ENCODE measurements at places on chromosomes 4 and X.

DNA sequence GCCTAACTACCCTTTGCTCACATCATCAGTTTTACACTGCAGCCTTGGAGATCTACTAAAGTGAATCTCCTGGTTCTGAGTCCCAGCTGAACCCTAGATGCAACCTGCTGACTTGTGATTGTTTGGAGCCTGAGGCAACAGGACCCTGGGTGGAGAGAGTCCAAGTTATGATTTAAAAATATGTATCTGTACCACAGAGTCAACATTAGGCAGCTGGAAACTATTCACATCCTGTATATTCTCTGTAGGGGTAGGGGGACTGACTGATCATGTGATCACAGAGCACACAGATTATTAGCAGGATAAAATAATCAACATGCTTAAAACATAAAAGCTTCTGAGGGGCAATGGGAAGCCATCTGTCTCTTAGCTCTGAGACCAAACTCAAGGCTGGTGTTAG is 52.1 kb downstream of the CT47B1 start:
- no peak for DNase-seq

DNA sequence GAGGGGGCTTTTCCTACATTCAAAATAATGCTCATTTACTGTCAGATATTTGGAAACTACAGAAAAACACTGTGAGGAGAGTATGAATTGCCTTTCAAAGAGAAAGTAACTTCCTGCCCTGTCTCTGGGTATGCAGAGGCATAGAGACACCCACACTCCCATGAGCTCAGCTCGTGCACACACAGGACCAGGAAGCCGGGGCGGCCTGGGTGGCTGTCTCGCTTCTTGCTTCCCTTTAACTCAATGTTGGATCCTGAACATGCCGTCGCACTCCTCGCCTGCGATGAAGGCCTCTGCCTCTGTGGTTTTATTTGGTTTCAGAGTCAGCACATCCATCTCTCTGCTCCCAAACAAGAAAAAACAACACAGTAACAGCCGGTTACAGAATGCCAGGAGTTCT is 40.1 kb upstream of the GPR78 start:
- no peak for DNase-seq

GRCh38 chrX:154735695-154736393 is 15.0 kb downstream of the GAB3 start:
- no peak for DNase-seq

DNA sequence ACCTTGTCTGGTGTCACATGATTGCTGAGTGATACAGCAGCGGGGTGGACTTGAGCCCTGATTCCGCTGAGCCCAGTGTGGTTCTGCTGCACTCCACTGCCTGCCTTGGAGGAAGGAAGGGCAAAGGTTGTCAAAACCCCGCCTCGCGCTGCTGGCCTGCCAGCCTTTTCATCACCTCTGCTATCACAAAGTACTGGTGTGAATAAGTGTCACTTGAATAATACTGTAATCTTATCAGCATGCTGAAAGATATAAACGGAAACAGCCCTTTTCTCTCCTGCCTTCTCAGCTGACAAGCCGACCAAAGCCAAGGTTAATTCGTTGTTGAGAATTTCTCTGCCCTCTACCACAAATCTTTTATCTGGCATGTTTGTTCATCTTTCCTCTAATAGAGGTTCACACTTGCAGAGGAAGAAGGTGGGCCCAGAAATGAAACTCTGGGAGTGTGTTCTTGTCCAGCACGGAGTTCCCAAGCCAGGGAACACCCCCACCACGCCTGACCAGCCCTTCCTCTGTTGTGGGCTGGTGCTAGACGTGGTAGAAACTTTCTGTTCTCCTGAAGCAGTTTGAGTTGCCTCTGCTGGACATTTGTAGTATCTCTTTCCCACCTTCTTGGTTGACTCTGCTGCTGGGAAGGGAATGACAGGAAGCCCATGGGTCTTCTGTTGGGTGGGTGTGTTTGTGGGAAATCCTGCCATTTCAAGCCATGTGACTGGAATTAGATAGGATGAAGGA is 21.5 kb downstream of the FHDC1 start:
- DNase-seq, result no peak

DNA sequence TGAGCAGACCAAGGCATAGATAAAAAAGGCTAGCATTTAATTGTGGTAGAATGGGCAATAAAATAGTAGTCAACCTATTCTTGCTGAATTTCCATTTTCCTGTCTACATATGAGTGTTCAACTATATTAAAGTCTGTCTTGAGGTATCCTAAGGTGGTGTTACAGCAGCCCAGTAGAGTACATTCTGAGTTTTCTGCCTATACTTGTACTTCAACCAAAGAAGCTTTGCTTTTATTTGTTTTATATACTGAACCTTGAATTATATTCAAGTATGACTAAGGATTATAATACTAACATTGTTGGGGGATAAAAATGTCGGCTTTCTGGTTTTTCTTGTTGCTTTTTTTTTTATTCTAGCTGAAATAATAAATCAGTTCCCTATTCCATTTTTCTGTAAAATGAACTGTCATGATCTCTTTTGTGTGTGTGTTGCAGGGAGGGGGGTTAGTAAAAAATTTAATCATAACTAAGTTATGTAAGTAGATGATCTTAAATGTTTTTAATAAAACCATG is 106.7 kb downstream of the PDLIM5 start:
- no peak for DNase-seq

GRCh38 chrX:96688789-96689188 is 4.1 kb downstream of the DIAPH2 start:
- no peak for DNase-seq

- DNase-seq, result no peak
Measured at GRCh38 chr4:87530229-87530628, 1.1 kb upstream of the SPARCL1 start.

GRCh38 chr4:154634058-154634457 is 21.6 kb upstream of the FGG start:
- DNase-seq, result no peak

- no peak for DNase-seq
Measured at GRCh38 chrX:98931216-98931615, 1478.9 kb downstream of the PCDH19 start.

GRCh38 chr4:105951198-105951597 is 55.9 kb downstream of the NPNT start:
- no peak for DNase-seq

DNA sequence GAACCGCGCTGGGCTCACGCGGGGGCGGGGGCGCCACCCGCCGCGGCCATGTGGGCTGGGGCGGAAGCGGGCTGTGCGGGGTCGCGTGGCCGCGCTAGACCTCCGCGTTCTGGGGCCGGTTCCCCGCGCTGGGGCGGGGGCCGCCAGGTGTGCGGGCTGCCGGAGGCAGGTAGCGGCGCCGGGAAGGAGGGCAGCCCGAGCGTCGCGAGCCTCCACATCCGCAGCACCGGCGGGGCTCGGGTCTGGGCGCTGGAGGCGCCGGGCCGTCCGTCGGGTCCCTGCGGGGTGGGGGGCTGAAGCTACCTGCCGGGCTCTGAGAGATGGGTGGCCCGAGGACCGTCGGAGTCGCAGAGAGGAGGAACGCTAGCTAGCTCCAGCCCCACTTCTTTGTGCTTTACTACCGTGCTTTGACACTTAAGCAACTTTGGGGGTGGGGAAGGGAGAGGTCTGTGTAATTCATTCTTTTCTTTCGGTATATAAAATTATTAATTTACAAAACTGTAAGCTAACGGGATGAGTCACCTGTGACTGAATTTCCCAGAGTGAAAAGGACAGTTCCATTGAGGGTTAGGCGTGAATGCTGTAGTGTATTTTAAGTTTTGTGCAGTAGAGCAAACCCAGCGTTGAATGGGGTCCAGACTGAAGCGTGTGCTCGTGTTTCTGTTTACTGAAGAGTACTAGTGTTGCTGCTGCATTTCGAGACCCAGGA is 689 bp downstream of the METAP1 start:
- DNase-seq, result no peak

DNA sequence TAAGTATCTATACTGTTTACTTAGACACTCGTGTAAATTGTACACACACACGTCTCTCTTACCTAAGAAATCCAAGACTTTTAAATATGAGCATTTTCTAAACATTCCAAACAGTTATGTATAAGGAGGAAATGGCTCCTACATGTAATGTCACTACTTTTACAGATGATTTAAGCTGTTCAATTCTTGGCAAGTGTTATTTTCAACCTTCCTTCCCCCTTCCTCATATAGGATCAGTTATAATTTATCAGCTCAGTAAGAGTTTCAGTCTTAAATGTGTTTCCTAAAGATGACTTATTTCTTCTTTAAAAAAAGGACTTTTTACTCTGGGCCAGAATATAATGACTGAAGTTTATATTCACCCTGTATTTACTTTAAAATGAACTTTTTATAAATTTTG is 601.1 kb downstream of the ANKRD50 start:
- no peak for DNase-seq

- DNase-seq, result no peak
Measured at GRCh38 chrX:4674028-4674782, 960.8 kb upstream of the PRKX start.

- no peak for DNase-seq
Measured at GRCh38 chr4:37279894-37280592, 35.5 kb downstream of the NWD2 start.

- no peak for DNase-seq
Measured at GRCh38 chr4:83128240-83128929, 13.9 kb upstream of the PLAC8 start.

- no peak for DNase-seq
Measured at GRCh38 chr4:122346036-122346435, 32.8 kb upstream of the ADAD1 start.

- DNase-seq, result no peak
Measured at GRCh38 chr4:151087467-151087866, 12.0 kb upstream of the RPS3A start.

DNA sequence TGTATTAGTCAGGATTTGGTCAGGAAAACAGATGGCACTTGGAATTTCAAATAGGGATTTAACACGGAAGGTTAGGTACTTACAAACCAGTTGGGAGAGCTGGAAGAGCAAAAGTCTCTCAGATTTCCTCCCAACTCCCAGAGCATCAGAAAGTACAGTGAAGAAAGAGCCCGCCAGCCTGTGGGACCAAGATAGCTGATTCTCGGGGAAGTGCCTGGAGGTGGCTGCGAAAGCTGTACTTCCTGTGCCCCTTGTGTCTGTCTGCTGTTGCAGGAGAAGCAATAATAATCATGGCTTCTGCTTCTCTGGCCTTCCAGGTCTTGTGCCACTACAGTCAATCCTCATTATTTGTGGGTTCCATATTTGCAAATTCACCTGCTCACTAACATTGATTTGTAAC is 221.0 kb upstream of the BCOR start:
- DNase-seq, result no peak

DNA sequence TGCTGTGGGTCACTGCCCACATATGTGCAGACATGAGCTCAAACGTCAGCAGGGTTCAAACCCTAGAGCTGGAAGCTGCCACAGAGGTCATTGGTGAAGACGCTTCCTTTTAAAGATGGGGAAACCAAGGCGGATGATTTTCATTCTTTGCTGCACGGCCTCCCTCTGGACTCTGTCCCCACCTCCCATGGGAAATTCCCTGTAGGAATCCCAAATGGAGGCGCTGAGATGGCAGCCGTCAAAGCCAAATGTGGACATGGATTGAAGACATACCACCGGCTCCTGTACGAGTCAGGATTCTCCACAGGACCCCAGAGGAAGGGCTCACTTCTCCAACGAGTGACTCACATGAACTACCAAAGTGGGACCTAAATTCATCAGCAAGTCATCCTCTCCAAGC is 286.4 kb downstream of the CRLF2 start:
- no peak for DNase-seq

- no peak for DNase-seq
Measured at GRCh38 chr4:175823015-175823742, 11.1 kb upstream of the GPM6A start.

DNA sequence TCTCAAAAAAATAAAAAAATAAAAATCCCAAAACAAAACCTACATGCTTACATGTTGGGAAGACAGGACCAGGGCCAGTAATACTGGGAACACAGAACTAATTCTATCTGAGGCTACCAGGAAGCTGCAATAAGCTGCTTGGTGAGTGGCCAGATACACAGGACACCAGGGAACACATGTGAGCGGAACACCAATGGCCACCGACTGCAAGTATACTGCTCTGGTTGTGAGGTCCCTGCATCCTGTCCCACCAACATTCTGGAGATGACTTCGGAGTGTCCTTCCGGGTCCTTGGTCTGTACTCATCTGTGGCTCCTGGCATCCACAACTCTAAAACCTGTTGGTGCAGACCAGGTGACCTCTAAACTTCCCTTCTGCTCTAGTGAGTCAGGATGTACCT is 2.7 kb downstream of the TNIP2 start:
- no peak for DNase-seq

- peak; percentile 22 for DNase-seq
Measured at GRCh38 chrX:153554519-153555167, 37.2 kb downstream of the ATP2B3 start.

DNA sequence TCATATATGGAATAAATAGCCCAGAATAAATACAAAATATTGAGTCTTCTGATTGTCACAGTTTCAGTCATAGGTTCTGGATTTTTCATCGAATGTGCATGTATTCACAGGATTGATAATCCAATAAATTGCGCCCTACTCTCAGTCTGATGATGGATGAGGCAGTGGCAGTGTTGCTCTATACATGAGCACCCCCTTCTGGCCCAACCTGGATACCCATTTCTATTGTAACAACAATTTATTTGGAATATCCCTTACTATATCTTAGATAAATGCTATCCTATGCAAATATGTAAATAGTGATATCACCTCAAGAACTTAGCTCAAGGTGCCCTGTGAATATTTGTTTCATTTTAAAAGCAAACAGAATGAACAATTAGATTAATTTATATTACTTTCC is 733.7 kb upstream of the PABPC4L start:
- no peak for DNase-seq

DNA sequence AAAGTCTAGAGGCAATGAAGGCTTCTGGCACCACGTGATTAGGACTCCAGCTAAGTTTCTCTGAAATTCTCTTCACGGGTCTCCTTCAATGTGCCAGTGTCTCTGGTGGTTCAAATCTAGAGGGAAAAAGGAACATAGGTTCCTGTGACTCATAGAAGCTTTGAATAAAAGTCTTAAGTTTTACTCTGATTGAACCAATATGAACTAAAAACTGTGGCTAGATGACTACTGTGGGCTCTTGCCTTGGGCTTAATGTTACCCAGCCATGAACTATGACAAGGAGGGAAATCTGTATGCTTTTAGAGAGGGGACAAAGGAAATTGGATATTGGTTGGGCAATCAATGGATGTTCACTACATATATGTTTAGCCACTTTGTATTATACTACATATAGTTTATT is 49.9 kb upstream of the TEX13D start:
- DNase-seq, result no peak

- DNase-seq, result no peak
Measured at GRCh38 chrX:150767045-150767395, 73.8 kb downstream of the MTMR1 start.

- no peak for DNase-seq
Measured at GRCh38 chrX:828411-828959, 197.9 kb downstream of the SHOX start.

DNA sequence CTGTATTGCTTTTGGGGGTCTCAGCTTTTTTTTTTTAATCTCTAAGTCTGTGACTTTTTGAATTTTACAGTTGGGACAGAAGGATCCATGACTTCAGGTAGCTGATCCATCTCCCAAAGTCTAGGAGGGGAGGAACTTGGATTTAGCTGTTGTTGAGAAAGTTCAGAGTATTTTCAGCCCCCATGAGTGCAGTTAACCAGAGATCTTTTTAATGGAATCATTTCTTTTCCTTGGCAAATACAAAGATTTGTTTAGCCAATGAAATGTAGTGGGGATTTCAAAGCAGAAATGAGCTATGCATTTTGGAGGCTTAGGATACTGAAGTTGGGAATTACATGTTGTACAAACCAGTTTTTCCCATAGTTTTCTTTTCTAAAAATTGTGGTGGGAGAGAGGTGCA is 18.1 kb downstream of the FNIP2 start:
- DNase-seq, result no peak

GRCh38 chr4:55635741-55636655 is at the start of gene NMU:
TSS of gene NMU (minus strand) at chr4:55636298. CDS start at chr4:55636192, 106 bp downstream.
- DNase-seq, result no peak

Measured in stimulated activated CD8-positive, alpha-beta memory T cell treated with anti-CD3 and anti-CD28 coated beads, Interleukin-4, amount 100 ng/mL, for 4 hours (primary cell).